Immature natural killer cell (primary cell): ENCODE measurements at places on chromosomes 1 and 21.

DNA sequence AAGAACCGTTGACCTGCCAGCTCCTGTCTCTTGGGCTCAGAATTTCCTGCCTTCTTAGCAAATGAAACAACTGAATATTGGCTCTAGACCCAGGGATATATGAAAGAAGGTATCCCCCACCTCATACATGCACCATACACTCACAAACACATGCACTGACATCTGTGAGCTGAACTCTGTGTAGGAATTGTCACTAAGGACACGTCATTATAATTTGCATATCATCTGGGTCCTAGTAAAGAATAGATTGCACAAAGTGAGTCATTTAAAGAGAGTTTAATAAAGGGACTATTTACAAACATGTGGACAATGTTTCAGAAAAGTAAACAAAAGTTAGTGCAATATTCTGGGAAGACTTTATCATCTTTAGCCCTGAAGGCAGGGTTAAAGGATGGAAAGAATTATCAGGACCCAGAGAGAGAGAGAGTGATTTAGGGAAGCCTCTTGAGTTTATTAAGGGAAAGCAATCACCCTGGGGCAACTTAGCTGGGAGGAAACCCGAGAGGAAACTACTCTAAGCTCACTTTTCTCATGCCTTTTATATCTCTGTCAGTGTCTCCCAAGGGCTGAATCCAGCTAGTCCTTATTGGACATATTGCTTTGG lies 74.1 kb upstream of the PLA2G4A start:
- DNase-seq = no peak

DNA sequence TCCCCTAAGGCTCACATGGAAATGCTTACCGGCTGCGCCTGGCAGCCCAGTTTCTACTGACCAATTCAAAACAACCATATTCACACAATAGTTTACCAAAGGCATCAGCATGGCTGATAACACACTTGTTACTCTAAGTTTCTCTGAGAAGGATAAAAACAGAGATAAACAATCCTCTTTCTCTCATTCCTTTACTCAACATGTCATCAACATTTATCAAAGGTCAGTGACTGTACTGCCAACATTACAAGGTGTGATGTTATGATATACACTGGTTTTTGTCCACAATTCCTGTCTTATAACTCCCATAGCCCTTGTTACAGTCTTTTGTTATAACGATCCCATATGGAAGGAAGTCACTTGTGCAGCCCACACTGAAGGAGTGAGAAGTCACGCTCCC lies 33.6 kb downstream of the COA6 start:
- DNase-seq = no peak

- DNase-seq = no peak
Observed at GRCh38 chr1:154520333-154520732, 18.1 kb upstream of the SHE start.

DNA sequence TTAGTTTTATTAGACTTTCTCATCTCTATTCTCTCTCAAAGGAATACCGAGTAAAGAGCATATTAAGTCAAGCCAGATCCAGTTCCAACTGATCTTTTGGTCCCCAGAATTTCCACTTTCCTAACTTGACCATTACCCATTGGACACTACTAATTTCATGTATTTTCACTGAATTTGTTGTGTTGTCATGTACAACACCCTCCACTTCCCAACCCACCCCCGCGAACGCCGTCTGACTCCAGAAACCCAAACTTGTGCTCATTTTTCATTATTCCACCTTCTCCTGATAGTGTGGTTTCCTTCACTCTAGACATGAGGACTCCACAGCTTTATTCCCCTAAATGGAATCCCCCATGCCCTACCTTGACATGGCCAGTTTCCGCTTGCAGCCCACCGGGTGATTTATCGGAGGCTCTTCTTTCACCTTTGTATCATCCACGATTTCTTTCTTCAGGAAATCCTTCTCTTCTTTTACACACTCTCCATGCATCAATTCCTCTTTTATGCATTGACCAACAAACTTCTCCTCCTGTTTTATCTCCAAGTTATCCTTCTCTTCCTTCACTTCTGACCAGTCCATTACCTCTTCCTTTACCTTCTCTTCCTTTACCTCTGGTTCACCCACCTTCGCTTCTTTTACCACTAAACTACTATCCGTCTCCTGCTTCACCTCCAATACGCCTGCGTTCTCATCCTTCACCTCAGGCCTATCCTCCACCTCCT lies 805 bp downstream of the ZNHIT6 start:
- DNase-seq = peak; percentile 2

- no peak for DNase-seq
Observed at GRCh38 chr1:13762642-13763041, 62.7 kb downstream of the PRDM2 start.
